ENCODE measurements at places on chromosomes 11 and 22.

GRCh38 chr22:25843660-25844405 lies 101.8 kb downstream of the MYO18B start:
- no peak for DNase-seq

DNA sequence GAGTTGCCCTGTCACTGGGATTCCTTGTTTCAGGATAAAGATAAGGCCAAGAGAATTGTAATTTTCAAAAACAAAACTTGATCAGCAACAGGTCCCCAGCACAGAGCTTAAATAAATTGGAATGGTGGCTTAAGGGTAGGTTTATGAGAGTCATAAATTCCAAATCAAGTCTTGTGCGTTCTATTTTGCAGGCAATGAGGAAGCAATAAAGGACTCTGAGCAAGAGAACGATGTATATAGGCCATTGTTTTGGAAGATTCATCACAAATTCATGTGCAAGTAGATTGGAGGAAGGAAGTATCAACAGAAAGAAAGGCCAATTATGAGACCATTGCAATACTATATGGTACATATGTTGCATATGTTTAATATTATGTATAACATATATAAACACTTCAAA lies 65.7 kb upstream of the PGR start:
- DNase-seq: no peak

- no peak for DNase-seq
These were observed 3.2 kb upstream of the MTMR3 start for GRCh38 chr22:29879753-29880152.

DNA sequence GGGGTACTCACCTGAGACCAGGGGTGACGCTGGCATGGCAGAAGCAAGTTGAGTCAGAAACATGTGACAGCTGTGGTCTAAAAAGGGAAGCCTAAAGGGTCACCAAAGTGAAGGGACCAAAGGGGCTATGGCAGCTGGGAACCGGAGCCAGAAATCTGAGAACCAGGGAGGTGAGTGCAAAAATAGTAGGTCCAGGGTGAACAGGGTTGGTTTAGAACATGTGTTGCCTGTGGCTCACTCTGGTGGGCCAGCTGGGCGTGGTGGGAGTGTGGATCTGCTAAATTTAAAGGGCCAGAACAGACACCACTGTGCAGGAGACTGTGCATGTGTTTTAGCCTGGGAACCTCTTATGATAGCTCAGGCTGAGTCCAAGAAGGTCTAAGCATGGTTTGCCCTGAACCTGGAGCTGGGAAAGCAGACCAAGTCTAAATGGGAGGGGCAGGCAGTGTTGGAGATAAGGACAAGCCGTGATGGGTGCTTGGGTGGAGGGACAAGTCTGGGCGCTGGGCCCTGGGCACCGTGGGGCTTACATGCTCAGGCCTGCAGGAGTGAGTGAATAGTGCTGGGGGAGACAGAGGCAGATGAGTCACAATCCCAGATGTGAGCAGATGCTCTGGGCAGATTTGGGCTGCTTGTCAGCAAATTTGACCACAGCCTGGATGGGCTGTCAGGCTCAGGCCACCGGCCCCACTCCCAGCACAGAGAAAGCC lies 41.4 kb upstream of the ZBED5 start:
- no peak for DNase-seq

- no peak for DNase-seq
These were observed at the start of gene KRTAP5-4 for GRCh38 chr11:1622086-1622485. TSS of gene KRTAP5-4 (minus strand) at chr11:1622138. CDS start at chr11:1622093, 45 bp downstream.

DNA sequence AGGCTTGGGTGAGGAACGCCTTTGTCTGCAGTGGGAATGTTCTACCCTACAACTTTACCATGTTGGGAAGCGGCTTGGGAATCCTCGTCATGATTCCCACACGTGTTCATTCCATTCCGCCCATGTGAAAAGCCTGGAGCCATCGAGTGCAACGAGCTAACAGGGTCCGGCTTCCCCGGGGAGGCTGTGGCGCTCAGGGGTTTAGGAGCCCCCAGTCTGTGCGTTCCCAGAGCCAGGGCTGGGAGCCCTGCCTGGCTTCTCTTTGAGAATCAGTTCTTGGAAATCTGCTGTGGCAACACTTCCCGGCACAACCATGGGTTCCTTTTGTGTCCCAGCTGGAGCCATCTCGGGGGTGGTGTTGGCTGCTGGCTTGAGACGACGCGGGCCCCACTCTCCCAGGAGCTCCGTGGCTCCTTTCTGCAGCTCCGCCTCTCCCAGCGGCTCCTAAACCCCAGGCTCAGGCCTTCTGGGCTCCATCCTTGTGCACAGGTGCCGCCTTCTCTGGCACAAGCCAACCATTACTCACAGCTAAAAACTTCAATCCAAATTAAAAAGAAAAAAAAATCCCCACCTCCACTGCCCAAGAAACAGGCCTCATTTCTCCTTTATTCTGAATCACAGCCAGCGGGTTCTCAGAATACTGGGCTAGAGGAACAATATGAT lies 18.7 kb upstream of the PPFIA1 start:
- DNase-seq: no peak

- DNase-seq: peak; percentile 46
These were observed 3.8 kb upstream of the CYB5R2 start for GRCh38 chr11:7677071-7677470.

- DNase-seq: peak; percentile 71
These were observed 38.2 kb upstream of the LYVE1 start for GRCh38 chr11:10606536-10607208.

DNA sequence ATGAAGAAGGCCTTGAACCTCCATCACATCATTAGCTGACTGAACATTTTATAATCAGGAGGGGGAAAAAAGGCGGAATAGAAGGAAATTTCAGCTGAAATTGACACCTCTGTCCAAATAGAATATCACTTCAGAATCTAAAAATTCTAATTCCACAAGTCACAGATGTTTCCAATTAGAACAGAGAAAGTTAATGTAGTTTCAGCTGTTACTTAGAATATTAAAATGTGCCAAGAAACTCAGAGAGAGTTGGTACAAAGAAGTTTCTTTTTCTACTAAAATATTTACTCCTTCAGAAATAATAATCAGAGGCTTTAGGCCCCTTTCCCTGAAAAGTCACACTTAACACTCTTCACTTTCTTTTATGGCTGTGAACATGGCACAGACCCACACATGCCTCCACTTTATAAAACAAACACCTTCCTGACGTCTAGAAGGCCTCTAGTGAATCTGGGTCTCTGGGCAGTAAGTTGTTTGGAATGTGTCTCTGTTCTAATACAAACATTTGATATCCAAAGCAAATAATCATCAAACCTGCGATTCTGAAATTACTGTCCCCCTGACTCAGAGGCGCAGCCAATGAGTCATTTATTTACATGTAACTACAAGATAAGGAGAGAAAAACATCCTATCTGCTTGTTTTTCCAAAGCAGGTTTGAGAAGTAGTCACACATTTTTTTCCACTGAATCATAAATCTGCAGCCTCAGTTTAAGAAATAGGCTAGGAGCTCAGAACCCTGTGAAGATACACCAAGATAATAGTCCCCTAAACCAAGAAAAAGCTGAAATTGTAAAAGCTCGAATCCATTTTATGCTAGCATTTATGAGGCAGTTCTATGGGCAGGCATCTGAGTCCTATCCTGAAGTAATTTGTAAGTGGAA lies 148.4 kb downstream of the ME3 start:
- DNase-seq: peak; percentile 93

- DNase-seq: no peak
These were observed 2.1 kb downstream of the EHD1 start for GRCh38 chr11:64876229-64876750.

GRCh38 chr11:128490092-128490491 lies 97.3 kb downstream of the ETS1 start:
- no peak for DNase-seq

Data from fibroblast of pulmonary artery (primary cell).